ENCODE measurements at places on chromosomes 11 and 22.

DNA sequence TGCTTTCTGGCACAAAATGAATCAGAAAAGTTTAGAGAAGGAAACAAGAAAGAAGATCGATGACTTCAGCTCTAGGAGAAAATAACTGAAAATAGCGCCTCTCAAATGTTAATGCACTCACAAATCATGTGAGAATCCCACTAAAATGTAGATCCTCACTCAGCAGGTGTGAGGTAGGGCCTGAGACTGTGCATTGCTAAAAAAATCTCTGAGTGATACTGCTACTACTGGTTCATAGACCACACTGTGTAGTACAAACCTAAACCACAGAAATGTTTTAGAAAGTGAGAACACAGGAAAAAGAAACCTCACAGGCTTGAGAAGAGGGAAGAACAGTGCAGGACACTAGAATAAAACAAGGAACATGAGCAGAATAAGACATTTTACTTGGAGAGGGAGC lies 2.0 kb downstream of the OR8D4 start:
- DNase-seq, result no peak

- no peak for DNase-seq
Observed at GRCh38 chr11:132310390-132311375, 940.3 kb downstream of the NTM start.

- DNase-seq, result no peak
Observed at GRCh38 chr11:117084992-117085391, 13.2 kb downstream of the SIK3 start.

DNA sequence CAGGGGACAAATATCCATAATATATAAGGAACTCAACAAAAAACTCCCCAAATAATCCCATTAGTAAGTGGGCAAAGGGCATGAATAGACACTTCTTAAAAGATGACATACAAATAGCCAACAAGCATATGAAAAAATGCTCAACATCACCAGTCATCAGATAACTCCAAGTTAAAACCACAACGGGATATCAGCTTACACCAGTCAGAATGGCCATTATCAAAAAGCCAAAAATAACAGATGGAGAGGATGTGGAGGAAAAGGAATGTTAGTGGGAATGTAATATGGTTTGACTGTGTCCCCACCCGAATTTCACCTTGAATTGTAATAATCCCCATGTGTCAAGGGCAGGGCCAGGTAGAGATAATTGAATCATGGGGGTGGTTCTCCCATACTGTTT lies 350.1 kb downstream of the GUCY1A2 start:
- no peak for DNase-seq

DNA sequence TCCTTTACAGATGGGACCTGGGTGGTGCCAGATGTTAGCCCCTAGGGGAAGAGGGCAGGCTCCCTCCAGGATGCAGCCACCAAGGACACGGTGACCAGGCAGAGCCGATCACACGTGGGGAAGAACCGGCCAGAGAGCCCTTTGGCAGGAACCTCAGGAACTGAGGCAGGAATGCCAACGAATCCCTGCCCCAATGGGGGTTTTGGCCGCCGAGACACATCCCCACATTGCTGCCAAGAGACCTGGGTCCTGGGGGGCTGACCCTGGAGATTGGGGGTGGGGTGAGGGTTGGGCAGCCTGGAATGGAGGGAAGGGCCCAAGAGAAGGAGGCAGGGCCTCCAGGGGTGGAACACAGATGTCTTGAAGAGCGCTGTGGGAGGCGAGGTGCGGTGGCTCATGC lies 28.7 kb upstream of the LMO1 start:
- DNase-seq, result no peak

DNA sequence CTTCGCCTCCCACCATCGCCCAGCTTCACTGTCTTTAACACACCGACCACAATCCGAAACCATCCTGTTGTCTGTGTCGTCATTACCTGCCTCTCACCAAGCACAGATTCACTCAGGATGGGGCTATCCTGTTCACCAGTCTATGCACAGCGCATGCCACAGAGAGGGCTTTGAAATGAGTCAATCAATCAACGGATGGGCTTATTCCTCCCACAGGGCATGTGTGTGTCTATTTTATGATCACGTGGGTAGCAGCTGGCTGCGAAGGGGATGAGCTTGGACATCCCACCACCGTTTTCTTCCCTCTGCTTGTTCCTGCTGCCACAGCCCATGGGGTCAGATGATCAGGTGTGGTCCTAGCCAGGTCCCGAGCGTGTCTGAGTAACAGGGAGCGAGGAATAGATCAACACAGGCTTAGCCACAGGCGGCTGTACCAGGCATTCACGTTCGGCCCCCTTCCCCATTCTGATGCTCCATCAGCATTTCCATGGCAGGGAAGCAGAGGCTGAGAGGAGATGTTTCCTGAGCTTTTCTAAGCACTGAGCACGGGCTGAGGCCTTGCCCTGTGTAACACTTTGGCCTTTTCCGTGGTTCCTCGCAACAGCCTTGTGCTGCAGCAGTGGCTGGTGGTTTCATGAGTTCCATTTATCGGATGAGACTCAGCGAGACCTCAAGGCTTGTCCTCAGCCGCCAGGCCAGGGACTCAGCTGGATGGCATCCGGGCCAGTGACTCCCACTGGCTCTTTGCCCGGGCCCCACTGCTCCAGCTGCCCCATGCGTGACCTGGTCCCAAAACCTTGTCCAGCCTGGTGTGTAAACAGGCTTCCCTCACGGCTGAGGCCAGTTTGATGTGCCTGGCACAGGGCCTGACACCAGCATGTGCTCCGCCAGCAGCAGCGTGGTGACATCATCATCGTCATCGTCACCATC lies 48.1 kb upstream of the FGF3 start:
- no peak for DNase-seq

DNA sequence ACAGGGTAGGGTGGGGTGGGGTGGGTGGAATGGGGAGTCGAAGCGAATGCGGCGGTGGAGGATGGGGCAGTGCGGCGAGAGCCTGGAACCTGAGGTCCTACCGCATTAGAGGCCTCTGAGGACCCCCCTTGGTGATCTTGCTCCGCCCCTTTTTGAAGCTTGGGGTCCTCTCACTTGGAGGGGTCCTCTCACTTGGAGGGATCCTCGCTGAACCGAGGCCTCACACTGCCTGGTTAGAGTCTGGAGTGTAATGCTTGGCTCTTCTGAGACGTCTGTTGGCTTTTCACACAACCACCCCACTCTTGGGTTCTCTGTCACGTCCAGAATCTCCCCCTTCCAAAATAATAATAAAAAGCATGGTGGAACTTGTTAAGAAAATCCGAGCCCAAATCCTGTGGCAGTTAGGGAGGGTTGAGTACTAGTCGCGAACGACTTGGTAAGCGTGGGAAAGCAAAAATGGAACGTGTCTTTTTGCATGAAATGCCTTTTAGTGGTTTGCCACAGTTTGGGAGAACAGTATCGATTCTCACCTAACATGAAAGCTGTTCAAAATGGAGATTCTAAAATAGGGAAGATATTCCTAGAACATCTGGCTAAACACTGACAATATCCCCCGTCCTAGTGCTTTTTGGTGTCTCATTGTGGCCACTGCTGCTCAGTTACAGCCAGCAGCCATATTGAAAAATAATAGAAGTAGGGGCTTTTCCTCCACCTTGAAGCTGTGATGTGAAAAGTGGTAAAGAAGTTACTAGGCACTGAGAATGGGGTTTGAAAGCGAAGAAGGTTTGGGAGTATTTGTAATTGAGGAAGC lies 822 bp downstream of the RBX1 start:
- DNase-seq, result peak; percentile 26

DNA sequence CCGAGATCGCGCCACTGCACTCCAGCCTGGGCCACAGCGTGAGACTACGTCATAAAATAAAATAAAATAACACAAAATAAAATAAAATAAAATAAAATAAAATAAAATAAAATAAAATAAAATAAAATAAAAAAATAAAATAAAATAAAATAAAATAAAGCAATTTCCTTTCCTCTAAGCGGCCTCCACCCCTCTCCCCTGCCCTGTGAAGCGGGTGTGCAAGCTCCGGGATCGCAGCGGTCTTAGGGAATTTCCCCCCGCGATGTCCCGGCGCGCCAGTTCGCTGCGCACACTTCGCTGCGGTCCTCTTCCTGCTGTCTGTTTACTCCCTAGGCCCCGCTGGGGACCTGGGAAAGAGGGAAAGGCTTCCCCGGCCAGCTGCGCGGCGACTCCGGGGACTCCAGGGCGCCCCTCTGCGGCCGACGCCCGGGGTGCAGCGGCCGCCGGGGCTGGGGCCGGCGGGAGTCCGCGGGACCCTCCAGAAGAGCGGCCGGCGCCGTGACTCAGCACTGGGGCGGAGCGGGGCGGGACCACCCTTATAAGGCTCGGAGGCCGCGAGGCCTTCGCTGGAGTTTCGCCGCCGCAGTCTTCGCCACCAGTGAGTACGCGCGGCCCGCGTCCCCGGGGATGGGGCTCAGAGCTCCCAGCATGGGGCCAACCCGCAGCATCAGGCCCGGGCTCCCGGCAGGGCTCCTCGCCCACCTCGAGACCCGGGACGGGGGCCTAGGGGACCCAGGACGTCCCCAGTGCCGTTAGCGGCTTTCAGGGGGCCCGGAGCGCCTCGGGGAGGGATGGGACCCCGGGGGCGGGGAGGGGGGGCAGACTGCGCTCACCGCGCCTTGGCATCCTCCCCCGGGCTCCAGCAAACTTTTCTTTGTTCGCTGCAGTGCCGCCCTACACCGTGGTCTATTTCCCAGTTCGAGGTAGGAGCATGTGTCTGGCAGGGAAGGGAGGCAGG lies at the start of gene GSTP1:
Gene GSTP1 (plus strand): TSS at position 566 of the 958 bp plus-strand sequence. CDS start 32 bp downstream, at position 598.
- DNase-seq, result peak; percentile 76

- DNase-seq, result no peak
Observed at GRCh38 chr11:120815319-120816100, 208.4 kb upstream of the TBCEL start.

DNA sequence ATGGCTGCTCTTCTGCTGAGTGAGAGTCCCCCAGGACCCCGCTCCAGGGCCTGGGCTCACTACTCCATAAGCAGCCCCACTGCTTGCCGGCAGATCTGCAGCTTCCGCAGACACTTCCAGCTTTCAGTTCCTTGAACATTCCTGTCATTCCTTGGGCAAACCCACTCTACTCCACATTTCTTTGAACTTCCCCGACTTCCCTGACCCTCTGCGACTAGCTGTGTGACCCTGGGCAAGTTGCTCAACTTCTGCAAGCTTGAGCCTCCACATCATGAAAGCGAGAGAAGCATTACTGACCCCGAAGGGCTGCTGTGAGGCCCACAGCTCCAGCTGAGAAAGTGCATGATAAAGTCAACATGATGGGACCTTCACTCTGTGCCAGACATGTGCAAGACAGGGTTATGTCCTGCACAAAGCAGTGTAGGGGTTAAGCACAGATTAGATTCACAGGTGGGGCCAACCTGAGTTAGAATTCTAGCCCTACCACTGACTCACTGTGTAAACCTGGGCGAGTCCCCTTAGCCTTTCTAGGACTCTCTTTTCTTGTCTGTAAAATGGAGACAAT lies 51.8 kb downstream of the THAP12 start:
- DNase-seq, result no peak

DNA sequence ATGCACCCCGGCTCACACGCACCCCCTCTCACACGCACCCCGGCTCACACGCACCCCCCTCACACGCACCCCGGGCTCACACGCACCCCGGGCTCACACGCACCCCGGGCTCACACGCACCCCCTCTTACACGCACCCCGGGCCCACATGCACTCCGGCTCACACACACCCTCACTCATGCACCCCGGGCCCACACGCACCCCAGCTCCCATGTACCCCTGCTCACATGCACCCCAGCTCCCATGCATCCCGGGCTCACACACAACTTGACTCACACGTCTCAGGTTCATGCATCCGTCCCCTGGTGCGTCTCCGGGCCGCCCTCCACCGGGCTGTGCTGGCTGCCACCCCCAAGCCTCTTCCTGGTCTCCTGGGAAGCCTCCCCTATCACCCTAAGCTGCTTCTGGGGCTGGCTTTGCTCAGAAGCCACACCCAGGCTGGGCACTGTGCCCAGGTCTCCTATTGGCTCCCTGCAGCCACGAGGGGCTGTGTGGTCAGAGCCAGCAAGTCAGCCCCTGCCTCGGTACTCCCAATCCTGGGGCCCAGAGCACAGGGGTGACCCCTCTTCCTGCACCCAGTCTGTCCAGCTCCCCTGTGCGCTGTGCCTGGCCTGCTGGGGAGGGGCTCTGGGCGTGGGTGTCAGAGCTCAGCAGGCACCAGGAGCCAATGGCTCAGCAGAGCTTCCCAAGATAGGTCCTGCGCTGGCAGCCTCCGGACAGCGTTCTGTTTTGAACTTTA lies 16.9 kb downstream of the TSPAN4 start:
- DNase-seq, result no peak

DNA sequence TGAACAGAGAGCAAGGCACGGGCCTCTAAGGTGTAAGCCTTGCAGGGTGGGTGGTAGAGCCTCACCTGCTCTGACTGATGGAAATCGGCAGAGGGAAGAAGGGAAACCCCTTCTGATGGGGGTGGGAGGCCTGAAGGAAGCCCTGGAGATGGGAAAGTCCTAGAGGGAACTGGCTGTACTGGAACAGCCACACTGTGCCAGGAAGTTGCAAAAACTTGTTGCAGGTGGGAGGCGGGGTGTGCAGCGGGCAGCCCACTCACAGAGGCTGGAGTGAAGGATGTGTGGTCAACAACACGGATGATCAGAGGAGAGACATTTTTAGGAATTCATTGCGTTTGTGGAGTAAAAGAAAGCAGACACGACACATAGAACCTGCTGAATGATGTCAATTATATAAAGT lies 91.3 kb downstream of the ZC3H12C start:
- no peak for DNase-seq

GRCh38 chr11:10288881-10289764 lies 4.9 kb downstream of the SBF2 start:
- no peak for DNase-seq

DNA sequence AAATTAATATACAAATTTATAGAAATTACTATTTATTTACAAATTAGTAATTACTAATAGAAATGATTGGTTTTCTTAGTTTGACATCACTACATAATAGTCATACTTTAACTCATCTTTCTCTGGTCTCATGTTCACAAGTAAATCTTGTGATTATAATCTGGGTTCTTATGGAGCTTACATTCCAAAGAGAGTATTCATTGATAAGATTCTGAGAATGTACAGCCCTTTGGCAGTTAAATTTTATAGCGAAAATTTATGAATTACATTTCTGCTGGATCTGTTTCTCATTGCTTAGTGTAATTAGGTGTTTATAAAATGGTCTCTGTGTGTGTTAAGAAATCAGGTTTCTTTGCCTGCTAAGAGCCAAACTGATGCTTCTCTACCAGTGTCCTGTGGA lies 175.2 kb downstream of the TMEM135 start:
- no peak for DNase-seq

GRCh38 chr11:12529041-12529440 lies 145.2 kb upstream of the TEAD1 start:
- no peak for DNase-seq

All from CD4-positive, alpha-beta T cell treated with Interleukin-4 for 4 hours (primary cell).